Stimulated activated CD8-positive, alpha-beta memory T cell treated with anti-CD3 and anti-CD28 coated beads, Interleukin-4, amount 100 ng/mL, for 4 hours (primary cell): ENCODE measurements at places on chromosomes 12 and 14.

- no peak for DNase-seq
Measured at GRCh38 chr12:113467142-113467501, 4.5 kb downstream of the LHX5 start.

DNA sequence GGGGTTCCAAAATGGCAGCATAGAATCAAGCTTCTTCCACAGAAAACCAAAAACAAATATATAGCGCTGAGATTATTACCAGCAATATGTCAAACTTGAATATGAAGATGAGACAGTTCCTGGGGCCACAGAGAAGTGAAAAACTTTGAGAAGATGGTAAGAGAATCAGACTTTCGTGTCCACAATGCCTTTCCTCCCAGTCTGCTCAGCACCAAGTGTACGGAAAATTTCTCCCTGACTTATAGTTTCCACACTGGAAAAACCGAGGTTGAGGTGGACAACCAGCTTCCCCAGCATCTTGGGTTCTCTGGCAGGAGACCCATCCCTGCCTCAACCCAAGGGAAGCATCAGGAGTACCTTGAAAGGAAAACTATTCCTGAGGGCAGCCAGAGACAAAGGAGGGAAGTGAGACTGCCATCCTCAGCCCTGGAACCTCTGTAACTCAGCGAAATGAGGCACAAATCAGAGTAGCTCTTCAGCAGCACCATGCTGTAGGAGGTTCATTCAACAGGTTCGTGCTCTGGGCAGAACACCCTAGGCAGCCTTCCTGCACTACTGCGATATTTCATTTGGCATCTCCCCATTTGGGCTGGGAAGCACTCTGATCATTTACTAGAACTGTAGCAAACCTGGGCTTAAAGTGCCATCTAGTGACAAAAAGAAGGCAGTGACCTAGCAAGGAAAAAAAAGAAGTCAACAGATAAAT is 52.4 kb upstream of the CAPRIN2 start:
- DNase-seq, result no peak

- no peak for DNase-seq
Measured at GRCh38 chr14:26963711-26964110, 365.9 kb upstream of the NOVA1 start.

GRCh38 chr12:94172031-94172430 is 23.7 kb downstream of the PLXNC1 start:
- no peak for DNase-seq
